ENCODE measurements at places on chromosomes 3 and 15.

DNA sequence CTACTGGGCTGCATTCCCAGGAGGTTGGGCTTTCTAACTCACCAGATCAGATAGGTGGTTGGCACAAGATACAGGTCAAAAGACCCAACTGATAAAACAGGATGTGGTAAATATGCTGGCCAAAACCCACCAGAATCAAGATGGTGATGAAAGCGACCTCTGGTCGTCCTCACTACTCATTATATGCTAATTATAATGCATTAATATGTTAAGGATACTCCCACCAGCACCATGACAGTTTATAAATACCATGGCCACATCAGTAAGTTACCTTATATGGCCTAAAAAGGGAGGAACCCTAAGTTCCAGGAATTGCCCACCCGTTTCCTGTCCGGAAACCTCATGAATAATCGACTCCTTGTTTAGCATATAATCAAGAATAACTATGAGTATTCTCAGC lies 31.6 kb downstream of the CFAP44 start:
- DNase-seq = no peak

DNA sequence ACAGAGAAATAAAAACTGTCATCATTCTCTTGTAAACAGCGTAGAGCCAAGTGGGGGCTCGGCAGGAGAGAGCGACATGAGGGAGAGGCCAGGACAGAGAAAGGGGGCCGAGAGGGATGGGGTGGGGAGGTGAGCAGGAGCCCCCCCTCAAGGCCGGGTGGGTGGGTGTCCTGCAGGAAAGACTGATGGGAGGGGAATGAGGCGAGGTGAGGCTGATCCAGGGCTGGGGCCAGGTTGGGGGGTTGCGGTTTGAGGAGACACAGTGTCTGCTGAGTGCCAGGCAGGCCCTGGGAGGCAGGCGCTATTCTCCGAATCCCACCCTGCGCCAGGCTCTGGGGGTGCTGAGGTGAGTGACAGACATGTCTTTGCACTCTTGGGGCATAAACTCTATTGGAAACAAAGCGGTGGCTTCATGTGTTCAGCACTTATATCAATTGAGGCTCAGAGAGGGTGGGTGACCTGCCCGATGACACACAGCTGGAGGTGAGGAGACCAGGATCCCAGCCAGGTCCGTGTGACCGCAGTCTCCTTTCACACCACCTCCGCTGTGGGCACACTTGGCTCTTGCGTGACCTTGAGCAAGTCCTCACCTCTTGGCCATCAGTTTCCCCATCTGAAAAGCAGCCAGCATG lies 19.6 kb upstream of the CSPG4 start:
- DNase-seq = no peak

- no peak for DNase-seq
Measured at GRCh38 chr3:155070932-155071387, 9.2 kb upstream of the MME start.

- no peak for DNase-seq
Measured at GRCh38 chr15:67372986-67373675, 118.5 kb downstream of the IQCH start.

DNA sequence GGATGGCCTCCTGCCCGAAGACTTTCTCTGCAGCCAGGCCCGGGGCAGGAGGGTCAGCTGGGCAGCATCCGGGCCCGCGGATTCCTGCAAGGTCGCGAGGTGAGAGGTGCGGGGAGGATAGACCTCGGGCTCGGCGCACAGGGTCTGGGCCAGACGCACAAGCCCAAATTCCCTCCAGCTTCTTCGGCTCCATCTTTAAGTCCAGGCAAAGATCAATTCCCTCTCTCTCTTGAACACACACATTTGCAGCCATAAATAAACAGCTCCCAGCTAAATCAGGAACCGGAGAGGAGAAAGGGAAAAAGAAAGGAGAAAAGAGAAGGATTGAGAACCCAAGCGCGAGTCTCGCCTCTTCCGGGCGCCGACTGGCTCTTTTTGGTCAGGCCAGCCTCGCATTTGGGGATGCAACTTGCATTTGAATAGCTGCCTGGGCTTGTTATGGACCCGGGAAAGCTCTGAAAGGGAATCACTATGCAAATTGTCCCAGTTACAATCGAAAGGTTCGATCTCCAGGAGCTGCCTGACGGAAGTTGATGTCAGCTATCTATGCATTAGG lies 14.5 kb upstream of the ONECUT1 start:
- no peak for DNase-seq

Data from stimulated activated CD8-positive, alpha-beta memory T cell treated with anti-CD3 and anti-CD28 coated beads, Interleukin-4, amount 100 ng/mL, for 1 hour (primary cell).